Bone marrow (tissue), 2 donors: ENCODE measurements at places on chromosomes 16 and 17.

- DNase-seq, result no peak
These were observed 9.2 kb upstream of the NF1 start for GRCh38 chr17:31085563-31085962.

GRCh38 chr17:39153599-39154051 is 2.2 kb upstream of the PLXDC1 start:
- DNase-seq, result peak; percentile 92

GRCh38 chr17:79674506-79675412 is 56.0 kb upstream of the ENPP7 start:
- DNase-seq, result no peak

DNA sequence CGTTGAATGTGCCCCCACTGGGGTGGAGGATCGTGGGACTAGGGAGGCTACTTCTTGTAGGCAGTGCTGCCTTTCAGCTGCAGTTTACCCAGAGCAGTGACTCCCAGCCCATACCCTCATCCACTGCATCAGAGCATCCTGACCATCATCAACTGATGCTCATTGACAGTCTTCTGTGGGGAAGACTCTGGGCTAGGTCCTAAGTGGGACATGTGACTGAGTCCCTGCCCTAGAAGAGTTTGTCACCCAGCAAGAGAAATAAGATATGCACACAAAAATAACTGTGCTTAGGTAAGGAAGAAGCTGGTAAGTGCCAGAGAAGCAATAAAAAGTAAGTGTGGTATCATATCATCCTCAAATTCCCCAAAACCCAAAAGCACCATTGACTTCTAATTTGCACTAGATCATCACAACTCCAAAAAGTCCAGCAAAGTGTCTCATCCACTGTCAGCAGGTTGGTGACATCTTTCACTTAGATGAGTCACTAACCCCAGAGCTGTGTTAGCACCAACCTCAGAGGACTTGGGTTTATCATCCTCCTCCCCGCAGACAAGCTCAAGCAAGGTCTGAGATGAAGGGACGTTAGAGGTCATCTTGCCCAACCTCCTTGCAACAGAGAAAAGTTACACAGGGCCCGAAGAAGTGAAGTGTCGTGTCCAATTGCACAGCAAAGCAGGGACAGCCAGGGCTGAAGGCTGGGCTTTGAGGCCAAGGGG is 99.0 kb downstream of the CCDC182 start:
- no peak for DNase-seq

DNA sequence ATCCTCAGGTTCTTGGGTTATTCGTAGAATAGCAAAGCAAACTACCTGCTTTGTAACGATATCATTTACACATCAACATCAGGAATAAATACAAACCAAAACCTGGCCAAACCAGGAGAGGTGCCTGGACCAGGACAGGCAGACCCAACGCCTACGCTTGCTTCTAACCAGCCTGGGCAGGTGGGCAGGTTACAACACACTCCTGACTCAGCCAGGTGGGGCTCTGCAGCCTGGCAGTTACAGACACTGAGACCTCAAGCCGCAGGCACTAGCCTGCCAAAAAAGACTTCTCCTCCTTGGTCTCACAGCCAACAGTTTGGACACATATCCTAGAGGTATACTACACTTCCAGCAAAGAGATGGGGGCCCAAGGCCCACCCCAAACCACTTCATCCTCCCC is 14.0 kb downstream of the ANKRD11 start:
- DNase-seq, result no peak

DNA sequence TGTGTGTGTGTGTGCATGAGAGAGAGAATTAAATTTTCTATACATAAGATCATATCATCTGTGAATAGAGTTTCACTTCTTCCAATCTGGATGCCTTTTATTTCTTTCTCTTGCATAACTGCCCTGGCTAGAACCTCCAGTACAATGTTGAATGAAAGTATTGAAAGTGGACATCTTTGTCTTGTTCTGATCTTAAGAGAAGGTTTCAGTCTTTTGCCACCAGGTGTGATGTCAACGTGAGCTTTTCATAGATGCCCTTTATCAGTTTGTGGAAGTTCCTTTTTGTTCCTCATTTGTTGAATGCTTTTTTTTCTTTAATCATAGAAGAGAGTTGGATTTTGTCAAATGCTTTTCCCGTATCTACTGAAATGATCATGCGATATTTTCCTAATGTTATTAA is 63.3 kb downstream of the RNF213 start:
- no peak for DNase-seq

DNA sequence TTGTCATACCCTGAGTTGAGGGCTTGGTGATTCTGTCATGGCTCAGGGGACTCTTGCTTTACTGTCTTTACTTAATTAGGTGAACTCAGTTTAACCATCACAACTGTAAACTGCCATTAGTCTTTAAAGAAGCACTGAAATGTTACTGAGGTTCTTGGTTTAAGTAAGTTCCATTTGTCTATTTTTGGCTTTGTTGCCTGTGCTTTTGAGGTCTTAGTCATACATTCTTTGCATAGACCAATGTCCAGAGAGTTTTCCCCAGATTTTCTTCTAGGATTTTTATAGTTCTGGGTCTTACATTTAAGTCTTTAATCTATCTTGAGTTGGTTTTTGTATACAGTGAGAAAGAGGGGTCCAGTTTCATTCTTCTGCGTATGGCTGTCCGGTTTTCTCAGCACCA is 137.5 kb downstream of the SOCS1 start:
- DNase-seq, result no peak

DNA sequence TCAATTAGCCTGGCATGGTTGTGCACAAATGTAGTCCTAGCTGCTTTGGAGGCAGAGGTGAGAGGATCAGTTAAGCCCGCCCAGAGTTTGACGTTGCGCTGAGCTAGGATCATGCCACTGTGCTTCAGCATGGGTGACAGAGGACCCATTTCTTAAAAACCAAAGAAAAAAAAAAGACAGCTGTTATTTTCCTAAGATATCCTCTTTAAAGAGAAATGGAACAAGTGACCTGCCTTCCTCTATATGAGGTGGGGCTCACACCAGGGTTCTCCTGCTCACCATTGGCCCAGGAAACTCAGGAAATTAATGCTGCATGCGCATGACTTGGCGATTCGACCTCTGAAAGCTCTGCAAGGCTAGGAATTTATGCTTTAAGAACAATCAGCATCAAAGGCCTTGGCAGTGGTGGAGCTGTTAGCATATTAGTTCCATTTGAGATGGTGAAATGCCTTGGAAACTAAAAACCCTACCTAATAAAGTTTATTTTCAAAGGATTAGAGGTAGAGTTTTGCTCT is 108.3 kb downstream of the RBFOX1 start:
- no peak for DNase-seq

DNA sequence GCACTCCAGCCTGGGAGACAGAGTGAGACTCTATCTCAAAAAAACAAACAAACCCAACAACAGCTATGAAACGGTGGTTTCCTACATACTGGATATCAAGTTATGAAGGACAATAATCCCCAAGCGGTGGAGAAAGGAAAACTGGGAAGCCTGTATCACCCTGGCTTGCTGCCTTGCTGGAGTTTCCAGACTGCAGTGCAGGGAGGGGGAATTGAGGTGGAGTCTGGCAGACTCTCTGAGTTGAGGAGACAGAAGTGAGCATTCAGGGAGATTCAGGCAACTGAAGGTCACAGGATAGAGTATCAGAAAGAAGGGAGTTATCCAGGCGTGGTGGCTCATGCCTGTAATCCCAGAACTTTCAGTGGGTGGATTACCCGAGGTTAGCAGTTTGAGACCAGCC is 11.9 kb downstream of the QRICH2 start:
- DNase-seq, result no peak

DNA sequence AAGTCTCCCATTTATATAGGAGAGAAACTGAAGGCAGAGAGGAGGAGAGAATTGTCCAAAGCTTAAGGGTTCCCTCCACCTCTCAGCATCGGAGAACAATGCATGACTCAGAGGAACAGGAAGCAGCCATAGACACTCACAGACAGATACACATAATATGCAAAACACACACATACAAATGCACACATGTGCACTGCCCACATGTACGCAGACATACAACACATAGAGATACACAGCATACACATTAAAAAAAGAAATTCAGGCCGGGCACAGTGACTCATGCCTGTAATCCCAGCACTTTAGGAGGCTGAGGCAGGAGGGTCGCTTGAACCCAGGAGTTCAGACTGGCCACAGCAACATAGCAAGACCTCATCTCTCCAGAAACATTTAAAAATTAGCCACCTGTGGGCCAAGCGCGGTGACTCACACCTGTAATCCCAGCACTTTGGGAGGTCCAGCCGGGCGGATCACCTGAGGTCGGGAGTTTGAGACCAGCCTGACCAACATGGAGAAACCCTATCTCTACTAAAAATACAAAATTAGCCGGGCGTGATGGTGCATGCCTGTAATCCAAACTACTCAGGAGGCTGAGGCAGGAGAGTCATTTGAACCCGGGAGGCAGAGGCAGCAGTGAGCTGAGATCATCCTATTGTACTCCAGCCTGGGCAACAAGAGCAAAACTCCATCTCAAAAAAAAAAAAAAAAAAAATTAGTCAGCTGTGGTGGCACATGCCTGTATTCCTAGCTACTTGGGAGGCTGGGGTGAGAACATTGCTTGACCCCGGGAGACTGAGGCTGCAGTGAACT is 11.3 kb downstream of the ERAL1 start:
- peak; percentile 67 for DNase-seq

DNA sequence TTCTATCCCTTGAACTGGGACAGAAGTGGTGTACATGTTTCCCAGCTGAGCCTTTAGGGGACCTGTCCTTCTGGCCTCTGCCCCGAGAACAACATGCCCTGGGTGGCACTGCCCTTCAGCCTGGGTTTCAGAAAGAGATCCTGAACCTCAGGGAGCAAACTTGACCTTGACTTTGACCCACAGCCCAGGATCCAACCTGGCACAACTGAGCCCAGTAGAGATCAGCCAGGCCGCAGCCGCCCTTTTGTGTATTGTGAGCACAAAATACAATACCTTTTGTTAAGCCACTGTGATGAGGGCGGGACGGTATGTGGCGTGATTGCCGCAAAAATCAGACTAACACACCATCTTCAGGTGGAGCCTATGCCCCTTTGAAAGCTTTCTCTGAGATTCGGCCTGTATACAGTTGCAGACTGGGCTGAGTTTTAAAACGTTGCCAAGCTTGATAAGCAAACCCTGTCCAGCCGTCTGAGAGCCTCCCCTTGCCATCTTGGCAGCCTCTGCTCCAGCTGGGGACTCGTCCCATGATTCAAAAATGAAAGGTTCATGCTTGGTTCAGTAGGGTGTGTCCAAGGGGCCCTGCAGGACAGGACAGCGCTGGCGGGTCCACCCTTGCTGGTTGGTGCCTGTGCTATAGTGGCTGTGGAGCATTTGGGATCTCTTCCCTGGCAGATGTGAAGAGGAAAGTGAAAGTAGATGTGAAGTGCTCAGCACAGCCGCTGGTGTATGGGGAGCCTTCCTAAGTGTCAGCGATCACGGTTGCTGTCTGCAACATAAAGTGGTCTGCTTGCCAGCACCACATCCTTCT is 40.3 kb downstream of the FOXL1 start:
- no peak for DNase-seq

DNA sequence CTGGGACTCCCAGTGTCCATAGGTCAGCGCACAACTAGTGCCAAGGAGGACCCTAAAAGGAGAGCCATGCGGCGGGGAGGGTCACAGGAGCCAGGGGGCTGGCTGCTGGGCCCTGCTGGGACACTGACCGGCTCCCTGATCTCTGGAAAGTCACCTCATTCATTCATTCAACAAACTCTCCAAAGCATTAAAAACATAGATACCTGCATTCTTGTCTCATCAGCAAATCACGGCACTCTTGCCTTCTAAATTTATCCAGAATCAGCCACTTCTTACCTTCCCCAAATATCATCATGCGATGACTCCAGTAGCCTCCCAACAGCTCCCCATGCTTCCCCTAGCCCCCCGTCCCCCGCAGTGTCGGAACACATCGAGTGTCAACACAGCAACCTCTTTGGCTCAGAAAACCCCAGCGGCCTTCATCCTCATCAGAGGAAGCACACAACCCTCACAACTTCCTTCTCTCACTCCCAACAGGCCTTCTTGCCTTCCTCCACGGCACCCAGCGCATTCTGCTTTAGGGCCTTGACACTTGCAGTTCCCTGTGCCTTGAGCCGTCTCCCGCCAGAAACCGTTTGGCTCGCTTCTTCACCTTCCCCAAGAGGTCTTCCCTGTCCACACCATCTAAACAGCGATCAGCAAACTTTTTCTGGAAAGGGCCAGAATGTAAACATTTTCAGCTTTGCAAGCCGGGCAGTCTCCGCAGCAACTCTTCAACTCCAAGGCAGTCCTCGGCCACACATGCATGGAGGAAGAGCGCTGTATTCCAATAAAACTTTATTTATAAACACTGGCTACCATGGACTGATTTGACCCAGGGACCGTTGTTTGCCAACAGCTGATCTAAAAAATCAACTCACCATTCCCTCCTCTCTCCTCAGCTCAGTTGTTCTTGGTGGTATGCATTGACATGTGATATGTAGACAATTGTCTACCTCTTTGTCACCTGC is 119.5 kb upstream of the TNRC6C start:
- no peak for DNase-seq

DNA sequence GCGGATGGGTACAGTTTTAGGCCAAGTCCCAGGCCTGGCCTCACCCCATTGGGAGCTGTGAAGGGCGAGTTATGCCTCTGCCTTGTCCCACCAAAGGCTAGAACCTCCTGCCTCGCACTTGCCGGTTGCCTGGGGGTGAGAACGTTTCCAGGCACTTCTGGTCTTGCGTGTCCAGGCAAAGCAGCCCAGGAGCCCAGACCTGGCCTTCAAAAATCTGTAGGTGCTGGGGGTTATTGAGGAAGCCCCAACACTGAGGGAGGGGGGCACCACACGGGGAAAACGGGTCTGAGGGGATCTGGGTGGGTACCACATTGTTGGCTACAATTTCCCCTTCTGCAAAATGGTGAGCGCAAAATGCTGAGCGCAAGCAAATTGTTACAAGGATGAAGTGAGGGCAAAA is 12.2 kb upstream of the ATP2C2 start:
- DNase-seq, result no peak

DNA sequence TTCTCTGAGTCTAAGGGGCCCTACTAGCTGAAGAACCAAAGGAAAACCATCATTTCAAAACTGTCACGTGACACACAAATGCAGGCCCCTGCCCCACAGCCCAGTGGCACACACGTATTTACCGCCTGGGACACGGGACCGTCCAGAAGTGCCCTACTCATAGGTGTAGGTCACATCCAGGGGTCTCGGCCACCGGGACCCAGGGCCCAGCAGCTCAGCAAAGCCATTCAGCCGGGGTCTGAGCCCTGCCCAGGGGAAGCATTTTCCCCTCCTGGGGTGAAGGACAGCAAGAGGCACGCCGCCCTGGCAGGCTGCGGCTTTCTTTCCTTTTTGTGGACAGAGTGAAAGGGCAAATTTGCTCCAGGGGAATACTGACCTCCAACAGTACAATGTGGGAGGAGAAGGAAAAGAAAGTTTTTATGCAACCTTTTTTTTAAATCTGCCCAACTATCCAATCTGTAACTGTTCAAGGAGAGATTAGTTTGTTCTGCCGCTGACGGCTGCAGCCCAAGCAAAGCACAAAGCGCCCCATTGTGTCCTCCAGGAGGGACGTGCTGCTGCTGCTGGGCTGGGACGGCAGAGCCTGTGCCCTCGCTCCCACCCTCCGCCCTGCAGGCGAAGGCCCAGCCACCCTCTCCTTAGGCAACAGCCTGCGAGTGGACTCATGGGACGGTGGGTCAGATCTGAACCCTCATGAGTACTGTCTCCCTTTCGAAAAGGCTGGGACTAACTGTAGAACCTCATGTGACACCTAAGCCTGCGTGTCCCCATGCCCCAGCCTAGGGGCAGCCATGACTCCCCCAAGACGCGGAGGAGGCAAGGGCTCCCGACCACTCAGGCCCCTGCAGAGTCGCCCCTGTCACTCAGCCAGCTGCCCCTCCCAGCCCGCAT is 21.3 kb downstream of the SLC7A5 start:
- DNase-seq, result no peak
